ENCODE measurements at places on chromosomes 13 and 19.

GRCh38 chr13:110984798-110985197 lies 69.9 kb upstream of the ANKRD10 start:
- no peak for DNase-seq

DNA sequence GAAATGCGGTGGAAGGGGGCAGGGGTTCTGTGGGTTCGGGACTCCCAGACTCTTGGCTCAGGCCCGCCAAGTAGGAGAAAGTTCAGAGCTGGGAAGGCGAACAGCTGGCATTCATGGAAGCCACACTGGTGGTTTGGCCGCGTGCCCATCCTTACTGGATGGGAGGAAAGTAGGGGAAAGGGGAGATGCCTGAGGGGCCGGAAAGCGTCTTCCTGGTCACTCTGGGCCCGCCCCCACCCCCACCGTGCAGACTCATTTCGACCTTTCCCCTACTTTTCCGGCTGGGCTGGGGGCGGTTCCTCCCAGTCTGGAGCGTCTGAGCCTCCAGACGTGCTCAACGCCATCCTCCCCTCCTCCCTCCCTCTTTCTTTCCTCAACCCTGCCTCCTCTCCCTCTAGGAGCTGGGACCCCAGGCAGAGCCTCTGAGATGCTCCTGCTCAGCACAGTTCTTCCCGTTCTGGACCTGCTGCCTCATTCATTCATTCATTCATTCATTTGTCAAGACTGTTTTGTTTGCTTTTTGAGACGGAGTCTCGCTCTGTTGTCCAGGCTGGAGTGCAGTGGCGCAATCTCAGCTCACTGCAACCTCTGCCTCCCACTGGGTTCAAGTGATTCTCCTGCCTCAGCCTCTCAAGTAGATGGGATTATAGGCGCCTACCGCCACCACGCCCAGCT lies 3.5 kb downstream of the ANGPTL4 start:
- no peak for DNase-seq

- DNase-seq, result no peak
Measured at GRCh38 chr13:76974618-76974975, 17.3 kb upstream of the CLN5 start.

DNA sequence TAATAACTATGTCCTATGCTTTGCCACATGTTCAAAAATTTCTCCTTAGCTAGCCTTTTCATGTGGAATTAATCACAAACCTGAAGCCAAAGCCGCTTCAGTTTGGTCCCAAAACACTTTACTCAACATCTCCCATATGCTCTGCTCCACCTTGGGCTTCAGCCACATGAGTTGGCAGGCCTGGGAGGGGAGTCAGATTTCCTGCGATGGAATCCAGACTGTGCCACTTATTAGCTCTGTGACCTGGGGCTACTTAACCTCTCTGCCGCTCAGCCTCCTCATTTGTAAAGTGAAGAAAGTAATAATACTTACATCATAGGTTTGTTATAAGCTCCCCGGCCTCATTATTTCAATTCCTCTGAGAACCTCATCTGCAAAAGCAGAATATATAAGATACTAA lies 272.0 kb downstream of the LMO7 start:
- DNase-seq, result no peak

GRCh38 chr13:24090049-24090448 lies 70.5 kb upstream of the SPATA13 start:
- DNase-seq, result no peak

DNA sequence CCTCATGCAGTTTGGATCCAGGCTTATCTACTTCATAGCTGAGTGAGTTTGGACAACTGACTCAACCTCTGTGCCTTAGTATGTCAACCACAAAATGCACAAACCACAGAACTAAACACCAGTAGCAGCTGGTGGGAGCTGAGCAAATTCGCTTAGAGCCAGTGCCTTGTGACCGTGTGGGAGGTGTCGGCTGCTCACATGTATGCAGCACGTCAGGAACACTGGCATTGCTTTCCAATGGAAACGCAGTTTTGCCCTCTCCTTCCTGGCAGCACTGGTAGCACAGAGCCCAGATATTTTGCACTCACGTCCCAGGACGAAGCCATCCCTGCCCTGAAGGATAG lies 8.3 kb upstream of the NTN5 start:
- DNase-seq, result no peak

DNA sequence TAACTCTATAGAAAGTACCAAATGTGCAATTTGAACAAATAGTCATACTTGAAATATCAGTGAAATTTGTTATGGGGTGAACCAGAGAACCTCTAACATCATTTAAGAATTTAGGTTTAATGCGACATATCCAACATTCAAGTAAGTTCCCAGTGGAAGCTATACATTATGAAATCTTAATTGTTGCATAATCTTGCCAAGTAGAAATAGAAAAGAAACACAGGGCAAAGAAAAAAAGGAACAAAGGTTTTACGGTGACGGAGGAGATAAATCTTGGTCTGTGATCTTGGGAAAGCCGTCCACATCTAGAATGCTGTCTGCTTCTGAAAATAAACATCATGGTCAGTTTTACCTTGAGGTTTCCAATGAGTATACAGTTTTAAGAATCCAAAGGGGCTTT lies 445.7 kb downstream of the RFC3 start:
- no peak for DNase-seq

GRCh38 chr13:24194447-24194846 lies 33.9 kb downstream of the SPATA13 start:
- no peak for DNase-seq

DNA sequence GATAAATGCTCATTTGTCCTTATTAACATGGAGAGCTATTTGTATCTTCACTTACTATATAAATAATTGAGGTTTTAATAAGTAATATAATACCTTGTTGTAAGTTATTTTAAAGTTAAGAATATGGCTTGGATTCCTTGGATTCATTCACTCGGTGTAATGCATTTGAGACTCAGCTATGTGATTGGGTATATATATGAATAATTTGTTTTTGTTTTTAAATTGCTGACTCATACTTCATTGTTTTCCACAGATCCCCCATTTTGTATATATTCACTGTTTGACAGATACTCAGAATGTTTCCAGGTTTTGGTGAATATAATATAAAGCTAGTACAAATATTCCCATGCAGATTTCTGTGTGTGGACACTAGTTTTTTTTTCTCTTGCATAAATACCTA lies 6.8 kb upstream of the CEACAM18 start:
- DNase-seq, result no peak

DNA sequence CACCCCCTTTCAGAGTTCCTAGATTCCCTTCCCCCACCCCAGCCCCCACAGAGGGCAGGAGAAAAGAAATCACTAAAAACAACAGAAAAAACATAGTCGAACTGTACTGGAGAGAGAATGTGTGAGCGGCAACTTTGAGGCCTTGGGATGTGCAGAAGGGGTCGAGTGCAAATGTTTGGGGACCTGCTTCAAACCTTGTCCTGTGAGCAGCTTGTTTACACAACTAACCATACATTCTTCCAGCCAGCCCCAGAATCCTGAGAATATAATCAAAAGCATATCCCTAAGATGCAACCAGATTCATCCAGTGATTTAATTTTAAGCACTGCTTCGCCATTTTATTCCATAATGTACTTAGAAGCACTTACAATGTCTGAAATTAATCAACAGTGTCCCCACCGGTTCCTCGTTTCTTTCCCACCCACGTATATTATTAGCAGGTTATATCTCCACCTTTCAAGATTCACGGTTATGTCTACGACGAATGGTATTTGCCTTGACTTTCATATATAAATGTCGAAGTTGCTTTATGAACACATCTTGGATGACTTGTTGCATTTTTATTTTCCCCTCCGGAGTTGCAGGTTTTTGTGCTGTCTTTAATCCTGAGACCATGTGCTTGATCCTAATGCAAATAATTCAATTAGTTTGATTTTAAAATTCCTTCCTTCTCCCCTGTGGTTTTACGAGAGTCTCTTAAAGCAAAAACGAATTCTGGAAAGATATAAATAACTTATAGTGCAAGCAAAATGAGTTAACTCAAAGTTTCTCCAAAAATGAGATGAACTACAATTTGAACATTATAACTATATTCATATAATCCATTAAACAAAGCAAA lies 107.6 kb downstream of the ZIC5 start:
- DNase-seq, result no peak

DNA sequence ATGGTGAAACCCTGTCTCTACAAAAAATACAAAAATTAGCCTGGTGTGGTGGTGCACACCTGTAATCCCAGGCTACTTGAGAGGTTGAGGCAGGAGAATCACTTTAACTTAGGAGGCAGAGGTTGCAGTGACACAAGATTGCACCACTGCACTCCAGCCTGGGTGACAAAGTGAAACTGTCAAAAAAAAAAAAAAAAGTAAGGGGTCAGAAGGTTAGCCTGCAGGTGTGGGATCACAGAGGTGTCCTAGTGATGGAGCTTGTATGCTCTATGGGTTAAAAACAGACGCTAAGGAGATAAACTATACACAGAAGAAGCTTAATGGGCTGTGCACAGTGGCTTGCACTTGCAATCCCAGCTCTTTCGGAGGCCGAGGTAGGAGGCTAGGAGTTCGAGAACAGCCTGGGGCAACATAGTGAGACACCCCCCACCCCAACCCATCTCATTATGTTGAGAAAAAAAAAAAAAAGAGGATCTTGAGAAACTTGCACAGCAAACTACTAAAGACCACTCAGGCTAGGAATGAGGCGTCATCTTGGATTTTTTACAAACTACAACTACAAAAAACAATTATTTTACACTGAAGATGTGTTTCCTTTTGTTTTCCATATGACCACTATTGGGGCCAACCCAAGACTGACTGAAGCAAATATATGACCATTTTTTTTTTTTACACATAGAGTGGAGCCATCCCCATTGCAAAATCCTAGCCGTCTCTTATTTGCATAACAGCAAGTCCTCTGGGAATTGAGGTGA lies 7.9 kb downstream of the FOSB start:
- DNase-seq, result no peak

DNA sequence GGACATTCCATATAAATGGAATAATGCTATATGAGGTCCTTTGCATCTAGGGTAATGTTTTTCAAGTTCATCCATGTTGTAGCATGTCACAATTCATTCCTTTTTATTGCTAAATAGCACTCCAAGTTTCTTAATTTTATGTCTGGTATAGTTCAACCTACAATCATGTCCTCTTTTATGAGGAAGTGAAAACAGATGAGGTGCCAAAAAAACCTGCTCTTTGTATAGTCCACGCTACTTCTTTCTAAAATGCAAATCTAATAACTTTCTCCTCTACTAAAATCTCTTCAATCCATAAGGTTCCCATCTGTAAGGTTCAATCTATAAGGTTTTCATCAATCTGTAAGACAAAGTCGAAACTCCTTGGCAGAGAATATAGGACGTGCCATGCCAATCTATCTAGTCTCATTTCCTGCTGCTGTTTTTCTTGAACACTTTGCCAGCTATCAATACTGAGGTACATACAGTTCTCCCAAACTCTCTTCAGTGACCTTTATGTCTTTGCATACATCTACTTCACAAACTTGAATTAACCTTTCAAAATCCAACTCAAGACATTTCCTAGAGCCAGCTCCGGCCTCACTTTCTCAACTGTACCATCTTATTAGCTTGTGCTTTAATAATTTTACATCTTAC lies 33.7 kb downstream of the INTS6 start:
- no peak for DNase-seq

DNA sequence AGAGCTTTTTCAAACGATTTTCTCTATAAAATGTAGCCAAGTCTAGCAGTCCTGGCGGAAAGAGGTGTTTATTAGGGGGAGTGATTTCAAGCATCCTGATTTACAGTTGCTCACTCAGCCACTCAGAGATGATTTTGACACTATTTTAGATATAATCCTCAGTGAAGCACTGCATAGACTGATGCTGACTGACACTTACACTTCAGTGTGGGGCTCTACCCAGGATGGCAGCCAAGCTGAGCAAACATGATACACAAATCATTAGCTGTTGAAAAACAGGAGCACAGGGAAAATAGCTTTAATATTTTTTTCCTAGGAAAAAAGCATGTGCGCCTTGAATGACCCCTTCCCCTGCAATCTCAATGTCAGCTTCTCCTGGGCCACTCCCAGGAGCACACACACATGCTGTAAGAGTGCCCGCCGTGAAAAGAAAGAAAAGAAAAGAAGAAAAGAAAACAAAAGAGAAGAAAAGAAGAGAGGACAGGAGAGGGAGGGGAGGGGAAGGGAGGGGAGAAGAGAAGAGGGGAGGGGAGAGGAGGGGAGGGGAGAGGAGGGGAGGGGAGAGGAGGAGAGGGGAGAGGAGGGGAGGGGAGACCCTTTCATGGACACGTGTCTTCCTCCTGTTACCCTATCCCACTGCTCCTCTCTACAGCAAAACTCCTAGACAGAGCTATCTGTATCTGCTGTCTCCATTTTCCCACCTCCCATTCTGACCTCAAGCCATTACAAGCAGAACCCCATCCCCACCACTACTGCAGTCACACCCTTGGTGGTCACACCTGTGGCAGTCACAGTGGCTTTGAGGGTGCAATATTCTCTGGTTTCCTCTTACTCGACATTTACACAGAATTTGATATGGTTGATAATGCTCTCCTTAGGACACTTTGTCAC lies 36.4 kb downstream of the RCBTB2 start:
- no peak for DNase-seq

- no peak for DNase-seq
Measured at GRCh38 chr19:54096617-54097106, 3.9 kb downstream of the OSCAR start.

- no peak for DNase-seq
Measured at GRCh38 chr13:60182907-60183306, 19.2 kb upstream of the DIAPH3 start.

Data from NCI-H1930 (cell line).